ENCODE measurements at places on chromosomes 4 and X.
A peak's percentile ranks its signal among the peaks of the same experiment; 100 is the strongest.

DNA sequence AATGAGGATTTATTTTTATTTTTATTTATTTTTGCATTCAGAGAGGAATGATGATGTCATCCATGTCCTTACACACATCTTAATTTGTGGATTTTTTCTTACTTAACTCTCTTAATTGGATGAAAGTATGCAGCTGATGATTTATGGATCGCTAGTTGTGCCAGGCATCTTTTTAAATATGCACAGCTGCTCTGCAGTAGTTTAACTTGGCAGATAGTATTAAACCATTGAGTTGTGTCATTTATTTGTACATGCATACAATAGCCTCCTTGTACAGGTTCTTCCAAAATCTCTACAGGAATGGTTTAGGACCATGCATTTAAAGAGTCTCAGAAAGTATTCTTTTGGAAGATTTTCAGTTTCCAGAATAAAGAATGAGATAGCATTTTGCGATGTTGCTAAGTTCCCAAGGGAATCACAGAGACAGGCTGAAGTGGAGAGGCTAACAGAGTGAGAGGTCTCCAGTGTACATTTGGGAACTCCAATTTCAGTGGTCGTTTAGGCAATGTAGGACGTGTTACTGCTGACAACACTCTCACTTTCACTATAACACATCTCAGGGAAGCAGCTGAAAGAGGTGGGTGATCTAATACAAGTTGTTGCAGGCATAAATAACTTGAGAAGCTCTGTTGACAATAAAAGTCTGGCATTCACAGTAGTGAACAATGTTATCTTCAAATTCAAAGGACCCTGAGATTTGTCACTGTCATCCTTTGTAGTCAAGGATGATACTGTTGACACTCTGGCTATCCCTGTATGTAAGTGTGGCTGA is 49.9 kb upstream of the SCRG1 start:
- no peak for DNase-seq

GRCh38 chrX:104113222-104113965 is 1.1 kb downstream of the ZCCHC18 start:
- DNase-seq: peak; percentile 62

- no peak for DNase-seq
These were observed 2.3 kb upstream of the BTC start for GRCh38 chr4:74796631-74797030.

- DNase-seq: no peak
These were observed 57.8 kb downstream of the PPP2R2C start for GRCh38 chr4:6414578-6414977.

DNA sequence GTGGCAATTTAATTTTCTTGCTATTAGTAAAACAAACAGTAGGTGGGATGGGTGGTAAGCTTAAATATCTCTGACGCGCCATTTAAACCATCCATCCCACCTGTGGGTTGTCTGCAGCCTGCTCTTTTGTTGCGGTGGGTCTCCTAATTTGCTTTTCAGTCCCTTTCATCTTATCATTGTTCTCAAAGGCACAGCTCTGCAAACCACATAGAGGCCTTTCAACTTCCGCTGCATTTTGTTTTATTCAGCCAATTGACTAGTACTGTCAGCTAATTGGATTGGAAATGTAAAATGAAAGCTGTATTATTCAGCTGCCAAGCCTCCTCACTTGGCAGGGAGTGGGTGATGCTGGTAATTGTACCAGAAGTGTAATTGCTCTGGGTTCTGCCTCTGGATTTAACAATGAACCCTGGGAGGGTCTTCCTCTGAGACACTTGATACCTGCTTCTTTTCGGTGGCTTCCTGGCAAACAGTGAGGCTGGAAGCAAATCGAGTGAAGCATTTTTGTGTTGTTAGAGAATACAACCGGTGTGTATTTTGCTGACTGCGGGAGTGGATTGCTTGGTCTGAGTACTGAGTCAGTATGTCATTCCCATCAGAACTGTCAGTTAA is 165.6 kb downstream of the FRAS1 start:
- DNase-seq: no peak

- no peak for DNase-seq
These were observed 128.8 kb upstream of the NKX1-1 start for GRCh38 chr4:1534876-1535526.

DNA sequence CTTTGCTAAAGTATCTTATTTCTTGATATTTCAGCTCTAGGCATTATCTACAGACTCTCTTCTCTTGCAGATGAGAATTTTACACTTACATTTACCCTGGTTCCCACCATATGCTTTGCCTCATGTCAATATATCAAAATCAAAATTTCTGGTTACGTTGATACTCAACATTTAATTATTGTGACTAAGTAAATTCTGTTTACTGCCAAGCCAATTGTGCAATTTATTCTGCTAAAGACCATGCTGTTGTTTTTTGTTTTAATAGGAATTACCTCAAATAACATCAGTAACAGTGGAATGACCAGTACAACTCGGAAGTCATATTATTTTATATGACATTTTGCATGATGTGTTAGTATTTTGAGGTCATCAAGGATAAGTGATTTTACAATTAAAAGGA is 125.5 kb downstream of the IL15 start:
- no peak for DNase-seq

DNA sequence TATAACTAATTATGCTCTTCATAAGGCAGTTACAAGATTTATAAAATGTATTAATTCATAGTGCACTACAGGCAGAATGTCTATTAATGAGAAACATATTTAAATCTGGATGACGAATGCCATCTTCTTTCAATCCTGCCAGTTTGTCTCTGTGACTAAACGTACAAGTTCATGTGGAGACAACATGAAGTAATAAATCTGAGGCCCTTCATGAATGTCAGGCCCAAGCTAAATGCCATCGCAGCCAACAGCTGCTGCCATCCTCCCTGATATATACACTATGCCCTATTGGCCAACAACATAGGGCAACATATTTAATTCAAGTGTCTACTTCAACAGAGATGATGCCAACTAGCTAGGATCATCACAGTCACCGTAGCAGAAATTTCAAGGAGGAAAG is 43.7 kb downstream of the TSPAN5 start:
- no peak for DNase-seq

DNA sequence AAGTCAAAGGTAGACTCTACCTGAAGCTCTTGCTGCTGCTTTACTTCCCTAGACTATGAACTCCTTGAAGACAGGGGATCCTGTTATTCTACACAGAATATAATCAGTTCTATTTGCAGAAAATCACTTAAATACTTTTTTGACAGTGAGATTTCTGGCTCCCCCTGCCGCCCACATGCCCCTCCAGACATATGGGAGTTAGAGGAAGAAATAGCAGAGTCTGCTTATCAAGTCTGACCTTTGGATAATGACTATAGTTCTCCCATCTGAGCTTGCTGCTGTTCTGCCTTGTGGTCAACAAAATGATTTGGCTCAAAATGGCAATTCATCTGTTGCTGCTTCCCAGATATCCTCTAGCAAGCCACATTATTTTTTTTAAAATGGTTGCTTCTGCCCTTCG is 101.1 kb downstream of the ENOX2 start:
- no peak for DNase-seq

GRCh38 chrX:17007134-17007768 is 60.8 kb downstream of the REPS2 start:
- DNase-seq: no peak

- DNase-seq: no peak
These were observed 44.6 kb upstream of the MBNL3 start for GRCh38 chrX:132533409-132533808.

DNA sequence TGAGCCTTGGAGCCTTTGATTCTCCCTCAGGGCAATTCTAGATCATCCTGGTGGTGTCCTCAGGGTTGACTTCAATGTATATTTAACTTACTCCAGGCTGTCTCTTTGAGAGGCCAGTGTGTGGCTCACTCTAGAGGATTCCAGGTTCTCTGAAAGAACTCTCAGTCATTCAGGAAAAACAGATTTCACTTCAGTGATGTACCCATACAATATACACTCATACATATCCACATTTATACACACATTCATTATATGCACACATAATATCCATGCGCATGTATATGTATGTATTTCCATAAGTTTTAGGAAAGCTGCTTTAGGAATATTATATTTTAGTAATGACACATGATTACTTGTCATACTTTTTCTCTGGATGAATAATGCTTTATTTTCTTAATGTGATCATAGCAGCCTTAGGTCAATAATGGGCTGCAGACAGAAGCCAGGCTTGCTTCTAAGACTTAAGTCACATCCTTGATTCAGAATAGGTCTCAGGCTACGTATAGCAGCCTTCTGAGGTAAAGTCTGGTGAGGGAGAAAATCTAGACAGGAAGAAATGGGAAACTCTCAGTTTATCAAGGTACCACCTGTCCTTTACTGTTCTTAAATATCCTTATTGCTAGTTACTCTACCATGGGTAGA is 397.0 kb downstream of the GPAT3 start:
- no peak for DNase-seq

- no peak for DNase-seq
These were observed 10.6 kb downstream of the UGT2B4 start for GRCh38 chr4:69485130-69485529.

DNA sequence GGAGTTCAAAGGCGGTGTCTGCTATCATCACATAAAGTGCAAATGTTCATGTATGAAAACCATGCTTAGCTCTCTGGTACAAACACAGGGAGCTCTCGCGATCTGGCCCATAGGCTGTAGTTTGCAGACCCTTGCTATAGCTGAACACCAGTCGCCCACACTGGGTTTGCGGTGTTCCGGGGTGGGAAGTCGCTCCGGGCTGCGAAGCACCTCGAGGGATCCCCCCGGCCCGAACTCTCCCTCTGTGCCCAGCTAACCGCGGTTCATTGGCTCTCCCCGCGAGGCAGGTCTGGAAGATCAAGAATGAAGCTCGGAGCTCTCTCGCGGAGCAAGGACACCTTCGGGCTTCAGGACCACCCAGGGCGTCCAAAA is 341 bp upstream of the PRPS2 start:
- DNase-seq: no peak

DNA sequence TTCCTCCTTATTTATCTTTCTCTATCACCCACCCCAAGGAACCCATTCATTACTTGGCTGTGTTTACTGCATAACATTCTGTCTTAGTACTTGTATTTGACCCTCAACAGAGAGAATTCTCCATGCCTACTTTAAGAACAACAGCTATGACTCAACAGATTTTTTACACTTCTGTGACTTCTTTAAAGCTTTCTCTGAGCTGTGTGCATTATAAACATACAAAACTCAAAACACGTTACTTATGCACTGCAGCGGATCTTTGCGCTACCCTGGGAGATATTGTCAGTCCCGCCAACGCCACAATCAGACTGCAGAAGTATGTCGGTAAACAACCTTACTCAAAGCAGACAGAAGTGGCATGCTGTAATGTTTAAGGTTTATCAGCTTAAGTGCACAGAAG is 35.1 kb downstream of the PRKX start:
- no peak for DNase-seq

- no peak for DNase-seq
These were observed 182.1 kb upstream of the SMIM31 start for GRCh38 chr4:164571593-164572390.

DNA sequence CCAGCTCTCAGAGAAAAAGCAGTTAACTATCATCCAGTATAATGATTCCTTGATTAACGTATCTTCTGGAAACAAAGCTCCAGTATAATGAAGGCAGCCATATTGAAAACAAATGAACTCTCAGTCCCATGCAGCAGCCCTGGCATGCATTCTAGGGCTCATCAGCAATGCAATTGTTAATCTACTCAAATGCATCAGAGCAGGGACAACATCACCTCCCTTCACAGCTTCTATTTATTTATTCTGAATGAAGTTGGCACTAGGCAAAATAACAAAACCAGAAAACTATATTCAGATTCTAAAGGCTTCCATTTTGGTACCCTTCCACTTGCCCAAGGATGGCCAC is 11.4 kb downstream of the SH3D19 start:
- DNase-seq: no peak

- no peak for DNase-seq
These were observed 3.4 kb downstream of the PF4V1 start for GRCh38 chr4:73856518-73856917.

GRCh38 chr4:128177498-128177897 is 110.1 kb downstream of the PGRMC2 start:
- no peak for DNase-seq

- DNase-seq: no peak
These were observed 628 bp downstream of the MXD4 start for GRCh38 chr4:2261110-2261852.

DNA sequence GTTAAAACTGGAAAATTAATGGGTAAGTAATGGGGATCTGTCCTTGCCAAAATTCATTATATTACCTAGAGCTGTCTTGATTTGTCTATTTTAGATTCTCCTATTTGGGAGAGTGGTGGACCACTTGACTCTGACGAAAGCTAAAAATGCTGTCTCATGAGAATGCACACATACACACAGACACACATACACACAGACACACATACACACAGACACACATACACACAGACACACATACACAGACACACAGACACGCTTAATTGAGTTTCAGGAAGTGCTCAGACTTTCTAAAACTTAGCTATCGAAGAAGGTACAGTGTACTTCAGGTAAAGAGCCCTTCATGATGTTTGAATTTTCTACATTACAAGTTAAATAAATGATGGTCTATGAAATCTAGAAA is 279.5 kb downstream of the ANKRD50 start:
- DNase-seq: no peak

- no peak for DNase-seq
These were observed 43.9 kb upstream of the CCDC149 start for GRCh38 chr4:24956763-24957162.

DNA sequence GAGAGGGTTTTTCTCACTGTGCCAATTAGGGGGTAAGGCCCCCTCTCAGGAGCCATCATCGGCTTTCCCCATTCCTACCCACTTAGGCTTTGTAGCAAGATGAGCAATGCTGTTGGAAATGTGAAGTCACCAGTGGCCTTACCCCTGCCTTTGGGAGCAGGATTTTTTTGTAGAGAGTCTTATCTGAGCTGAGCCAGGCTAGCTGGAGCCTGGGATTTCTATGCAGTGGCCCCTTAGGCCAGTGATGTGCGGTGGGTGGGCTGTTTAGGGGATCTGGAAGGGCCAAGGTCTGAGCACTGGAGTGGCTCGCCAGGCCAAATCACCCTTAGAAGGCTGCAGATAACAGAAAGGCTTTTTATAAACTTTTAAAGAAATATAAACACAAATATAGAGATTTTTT is 4.2 kb downstream of the CXorf65 start:
- no peak for DNase-seq

- DNase-seq: no peak
These were observed 96.2 kb upstream of the KLHL13 start for GRCh38 chrX:118212817-118213183.

DNA sequence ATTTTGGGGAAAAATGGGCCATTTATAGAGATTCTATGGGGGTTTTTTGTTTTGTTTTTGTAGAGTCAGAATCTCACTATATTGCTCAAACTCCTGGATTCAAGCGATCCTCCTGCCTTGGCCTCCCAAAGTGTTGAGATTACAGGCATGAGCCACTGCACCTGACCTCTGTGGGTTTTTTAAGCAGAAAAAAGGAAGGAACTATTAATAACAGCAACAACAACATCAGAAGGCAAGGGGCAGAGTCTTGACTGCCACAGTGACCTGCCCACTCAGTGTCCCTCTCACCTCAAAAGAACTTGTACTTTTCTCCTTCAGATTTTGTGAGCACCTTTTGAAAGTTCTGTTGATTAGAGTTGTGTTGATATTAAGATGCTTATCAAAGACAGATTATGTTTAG is 48.1 kb downstream of the FNIP2 start:
- DNase-seq: no peak
